Fibroblast of villous mesenchyme (primary cell): ENCODE measurements at places on chromosomes 11 and 22.

DNA sequence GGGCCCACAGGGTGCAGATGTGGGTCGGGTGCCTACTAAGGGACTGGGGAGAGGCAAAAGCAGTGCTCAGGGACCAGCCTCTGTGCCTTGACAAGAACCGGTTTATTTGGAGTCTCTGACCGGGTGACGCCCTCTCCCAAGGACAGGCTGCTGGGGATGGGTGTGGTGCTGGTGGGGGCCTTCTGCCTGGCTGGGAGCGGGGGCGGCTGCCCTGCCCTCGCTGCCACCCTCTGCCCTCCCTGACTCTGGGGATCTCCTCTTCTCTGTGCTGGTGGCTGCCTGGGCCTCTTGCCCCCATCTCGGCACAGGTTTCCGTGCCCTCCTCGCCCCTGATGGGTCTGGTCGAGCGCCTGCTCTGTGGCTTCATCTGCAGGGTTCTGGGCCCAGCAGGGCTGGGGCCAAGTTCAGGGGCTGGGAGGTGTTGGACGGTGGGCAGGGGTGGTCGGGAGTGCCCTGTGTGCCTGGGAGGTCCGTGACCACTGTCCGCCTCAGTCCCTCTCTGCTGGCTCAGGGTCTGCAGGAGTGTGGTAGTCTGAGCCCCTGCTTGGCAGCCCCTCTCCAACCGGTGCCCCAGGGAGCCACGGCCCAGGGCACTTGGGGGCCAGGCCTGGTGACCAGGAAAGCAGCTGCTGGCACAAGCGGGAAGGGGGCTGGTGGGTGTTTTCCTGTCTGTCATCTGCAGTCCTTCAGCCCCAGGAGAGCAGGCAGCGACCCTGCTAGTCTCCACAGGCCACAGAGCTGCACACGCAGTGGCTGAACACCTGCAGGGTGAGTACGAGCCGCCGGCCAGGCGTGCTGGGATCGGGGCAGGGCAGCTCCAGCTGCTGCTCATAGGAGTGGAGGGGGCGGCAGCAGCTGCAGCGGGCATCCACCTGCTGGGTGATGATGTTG lies 23.5 kb downstream of the MUC6 start:
- DNase-seq: no peak

- peak; percentile 11 for DNase-seq
Measured at GRCh38 chr11:69949327-69949726, 128.8 kb upstream of the ANO1 start.

DNA sequence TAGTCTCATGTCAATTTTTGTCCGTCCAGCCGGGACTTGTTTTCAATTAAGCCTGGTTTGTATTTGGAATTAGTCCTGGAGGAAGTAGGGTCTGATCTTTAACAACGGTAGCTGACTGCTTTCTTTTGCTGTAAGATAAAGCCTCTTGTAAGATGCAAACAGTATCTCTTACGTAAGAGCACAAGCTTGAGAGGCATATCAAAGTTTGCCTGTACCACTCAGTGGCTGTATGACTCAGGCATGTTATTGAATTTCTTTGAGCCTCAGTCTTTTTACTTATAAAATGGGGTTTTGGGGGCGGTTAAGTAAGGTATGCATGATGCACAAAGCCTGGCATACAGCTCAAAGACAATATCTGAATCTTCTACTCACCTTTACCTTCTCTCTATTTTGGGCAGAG lies 198.4 kb upstream of the NARS2 start:
- DNase-seq: no peak

DNA sequence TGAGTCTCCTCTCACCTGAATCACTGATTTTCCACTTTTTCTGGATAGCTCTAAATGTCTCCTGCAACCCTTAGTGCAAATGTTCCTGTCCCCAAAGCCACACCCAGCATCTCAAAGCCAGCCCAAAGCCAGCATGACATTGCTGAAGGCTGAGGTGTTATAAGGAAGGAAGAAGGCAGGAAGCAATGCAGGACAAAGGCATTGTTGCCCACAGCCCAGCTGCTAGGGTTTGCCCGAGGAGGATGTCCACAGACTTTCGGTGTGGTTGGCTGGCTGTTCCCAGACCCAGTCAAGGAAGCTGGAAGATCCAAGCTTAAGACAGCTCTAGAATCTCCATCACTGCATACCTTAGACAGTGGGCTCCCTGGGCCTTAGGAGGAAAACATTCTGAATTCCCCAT lies 23.5 kb downstream of the CHST1 start:
- DNase-seq: no peak

- peak; percentile 40 for DNase-seq
Measured at GRCh38 chr11:129286813-129287212, 88.8 kb upstream of the BARX2 start.
